ENCODE measurements at places on chromosomes 7 and 10.

GRCh38 chr7:116145245-116145852, 65.0 kb upstream of the TES start:
- no peak for DNase-seq

DNA sequence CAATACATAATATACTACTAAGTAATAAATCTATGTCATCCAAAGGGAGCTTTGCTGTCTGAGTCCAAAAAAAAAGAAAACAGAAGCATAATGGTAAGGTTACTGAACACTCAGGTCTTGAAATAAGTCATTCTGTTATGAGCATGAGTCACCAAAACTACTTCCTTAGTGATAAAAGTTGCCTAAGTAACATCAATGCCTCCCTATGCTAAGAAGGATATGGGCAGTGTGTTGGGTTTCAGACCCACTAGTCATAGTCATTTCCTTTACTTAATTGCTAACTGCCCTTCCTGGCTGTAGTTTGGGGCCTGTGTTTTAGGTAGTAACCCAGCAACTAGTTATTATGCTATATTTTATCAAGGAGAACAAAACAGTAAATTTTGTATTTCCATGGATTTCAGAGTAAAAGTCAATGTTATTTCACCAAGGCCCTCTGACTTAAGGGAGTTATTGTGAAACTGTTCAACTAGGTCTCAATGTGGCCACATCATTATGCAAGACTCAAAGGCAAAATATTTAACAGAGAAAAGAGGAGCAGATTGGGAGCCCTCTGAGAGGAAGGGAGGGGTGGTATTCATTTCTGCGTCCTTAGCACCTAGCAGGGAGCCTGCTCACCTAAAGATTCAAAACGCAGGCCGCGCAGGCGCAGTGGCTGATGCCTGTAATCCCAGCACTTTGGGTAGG, 11.7 kb upstream of the VIM start:
- peak; percentile 53 for DNase-seq

DNA sequence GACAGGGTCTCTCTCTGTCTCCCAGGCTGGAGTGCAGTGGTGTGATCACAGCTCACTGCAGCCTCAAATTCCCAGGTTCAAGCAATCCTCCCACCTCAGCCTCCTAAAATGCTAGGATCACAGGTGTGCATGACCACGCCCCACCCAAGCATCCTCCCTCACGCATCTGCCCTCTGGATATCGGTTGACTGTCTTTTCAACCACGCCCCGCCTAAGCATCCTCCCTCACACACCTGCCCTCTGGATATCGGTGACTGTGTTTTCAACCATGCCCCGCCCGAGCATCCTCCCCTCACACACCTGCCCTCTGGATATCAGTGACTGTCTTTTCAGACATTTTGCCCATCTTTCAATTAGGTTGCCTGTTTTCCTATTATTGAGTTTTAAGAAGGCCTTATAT, 140.5 kb downstream of the MAD1L1 start:
- DNase-seq, result no peak

GRCh38 chr7:3892686-3893085, 591.6 kb downstream of the SDK1 start:
- no peak for DNase-seq

DNA sequence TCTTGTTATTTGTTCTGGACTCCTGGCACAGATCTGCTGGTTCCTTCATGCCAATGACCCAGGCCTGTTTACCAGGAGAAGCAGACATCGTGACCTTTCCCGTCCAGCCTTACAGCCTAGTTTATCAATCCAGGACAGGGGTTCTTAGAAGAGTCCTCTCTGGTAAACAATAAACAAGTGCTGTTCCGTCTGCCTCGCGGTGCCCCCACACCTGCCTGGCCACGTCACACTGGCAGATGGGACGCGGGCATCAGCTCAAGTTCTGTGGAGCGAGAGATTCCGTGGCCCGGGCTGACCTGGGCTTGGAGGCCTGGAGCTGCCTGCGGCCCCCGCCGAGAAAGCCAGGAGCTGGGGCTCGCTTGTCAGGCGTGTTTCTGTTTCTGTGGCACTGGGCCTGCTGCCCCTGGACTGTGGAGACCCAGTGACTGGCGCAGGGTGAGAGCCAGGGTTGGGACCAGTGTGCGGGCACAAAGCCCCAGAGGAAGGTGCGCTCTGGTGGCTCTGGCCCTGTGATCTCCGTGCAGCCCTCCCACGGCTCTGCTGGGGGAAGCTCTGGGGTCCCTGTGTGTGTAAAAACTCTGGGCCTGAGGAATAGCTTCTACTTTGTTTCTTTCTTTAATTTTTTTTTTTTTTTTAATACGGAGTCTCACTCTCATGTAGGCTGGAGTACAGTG, 28.4 kb upstream of the PFKFB3 start:
- DNase-seq, result no peak

GRCh38 chr10:80477-81105, 31.5 kb upstream of the TUBB8 start:
- DNase-seq, result no peak

DNA sequence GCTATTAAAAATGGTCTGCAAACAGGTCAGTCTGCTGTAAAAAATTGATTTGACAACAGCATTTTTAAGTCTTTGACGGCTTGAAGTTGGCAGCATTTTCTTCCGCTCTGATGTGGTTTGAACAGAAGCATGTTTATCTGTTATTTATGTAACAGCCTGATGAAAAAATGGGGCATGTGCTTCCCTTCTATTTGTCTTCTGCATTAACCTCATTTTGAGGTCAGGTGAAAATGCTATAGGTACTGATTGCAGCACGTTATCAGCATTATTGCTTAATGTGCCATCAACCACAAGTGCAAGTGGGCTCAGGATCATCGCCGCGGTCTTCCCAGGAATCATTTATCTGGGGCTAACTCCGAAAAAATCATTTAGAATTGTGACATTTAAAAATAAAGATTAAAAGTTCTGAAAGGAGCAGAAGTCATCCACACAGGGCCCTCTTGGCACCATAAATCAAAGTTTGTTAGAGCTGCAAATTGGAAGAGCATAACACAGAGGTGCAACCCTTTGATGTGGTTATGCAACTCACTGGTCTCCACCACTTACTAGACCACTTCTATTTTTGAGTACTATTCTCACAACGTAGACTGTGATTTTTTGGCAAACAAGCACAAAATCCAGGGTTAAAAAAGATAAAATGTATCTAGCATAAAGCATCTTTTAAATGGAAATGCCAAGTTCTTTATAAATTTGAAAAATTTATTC, 307.7 kb downstream of the MDFIC start:
- no peak for DNase-seq
